ENCODE measurements at places on chromosomes 11 and 22. TPM values are rescaled to one million over a fixed set of nuclear protein-coding genes. Genes with fewer than 3 reads are reported as not detected.

Gene CCDC88B
- 4.3 TPM for total RNA-seq

Gene PHOX2A
- not detected for total RNA-seq

Gene C11orf16
- total RNA-seq = not detected

Gene POTEH
- not detected for total RNA-seq

Gene DDIAS
- total RNA-seq = 1.9 TPM

Gene IFITM1
- total RNA-seq = 32.6 TPM

Gene SLC22A8
- not detected for total RNA-seq

Gene PIK3IP1
- total RNA-seq = 52.6 TPM

Gene BTBD18
- total RNA-seq = not detected

Gene RAC2
- total RNA-seq = 3.0 TPM

Gene OR8G5
- total RNA-seq = not detected

Gene BLID
- total RNA-seq = 16.6 TPM
